ENCODE measurements at places on chromosomes 5 and 9.

GRCh38 chr9:75604661-75605060 is 285.8 kb upstream of the PCSK5 start:
- no peak for ATAC-seq

- no peak for ATAC-seq
Measured at GRCh38 chr5:128674837-128675446, 136.9 kb upstream of the FBN2 start.

- ATAC-seq = no peak
Measured at GRCh38 chr9:121227862-121228261, 26.2 kb upstream of the RAB14 start.

DNA sequence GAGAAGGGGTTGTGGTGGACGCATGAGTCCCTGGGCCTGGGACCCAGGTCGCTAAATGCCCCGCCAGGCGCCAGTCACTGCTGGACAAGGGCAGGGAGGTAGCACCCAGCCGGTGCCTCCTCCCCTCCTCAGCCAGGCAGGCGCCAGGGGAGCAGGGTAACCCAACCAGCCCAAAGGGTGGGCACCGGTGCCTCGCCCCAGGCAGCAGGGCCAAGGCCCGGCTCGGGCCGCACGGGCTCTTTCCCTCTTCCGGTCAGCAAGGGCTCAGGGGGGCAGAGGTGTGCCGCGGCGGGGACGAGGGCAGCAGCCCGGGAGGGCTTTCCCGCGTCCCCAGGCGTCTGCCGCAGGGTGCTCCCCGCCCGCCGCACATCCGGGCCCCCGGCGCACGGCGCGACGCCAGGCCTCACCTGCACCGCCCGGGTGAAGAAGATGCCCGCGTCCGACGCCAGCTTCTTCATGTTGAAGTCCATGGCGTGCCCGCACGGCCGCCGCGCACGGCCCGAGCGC is 393 bp downstream of the SH3GLB2 start:
- ATAC-seq = peak; percentile 68

DNA sequence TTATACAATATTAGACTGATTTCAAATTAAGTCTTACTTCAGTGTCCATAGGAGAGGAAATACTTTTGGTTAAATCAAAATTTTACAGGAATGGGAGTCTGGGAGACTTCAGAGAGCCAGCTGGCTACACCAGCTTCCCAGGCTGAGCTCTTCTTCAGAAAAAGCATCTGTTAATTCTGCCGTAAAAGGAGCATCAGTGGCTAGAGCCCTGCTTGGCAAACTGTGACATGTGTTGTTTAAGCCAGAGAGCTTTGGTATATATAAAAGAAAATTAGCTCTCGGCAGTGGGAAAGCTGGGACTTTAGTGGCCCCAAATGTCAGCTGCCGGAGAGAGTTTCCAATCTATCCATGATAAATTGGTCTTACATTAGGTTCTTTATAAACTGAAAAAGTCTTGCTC is 378.8 kb upstream of the TUSC1 start:
- no peak for ATAC-seq

DNA sequence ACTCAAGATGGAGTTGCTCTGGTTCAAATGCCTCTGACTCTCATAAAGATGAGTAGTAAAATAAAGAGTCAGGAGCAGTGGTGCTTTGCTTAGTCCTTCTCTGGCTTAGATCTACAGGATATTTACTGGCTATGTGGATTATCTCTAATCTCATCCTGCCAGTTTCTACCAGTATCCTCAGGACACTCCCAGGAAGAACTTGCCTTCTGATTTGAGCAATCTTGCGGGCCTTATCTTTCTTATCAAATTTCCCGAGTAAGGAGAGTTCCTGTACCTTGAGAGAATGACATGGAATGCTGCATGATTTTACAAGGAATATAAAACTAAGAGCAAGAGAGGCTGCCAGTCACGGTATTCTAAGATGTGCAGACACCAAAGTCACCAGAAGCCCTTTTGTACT is 364.0 kb downstream of the ARHGEF28 start:
- no peak for ATAC-seq
